ENCODE measurements at places on chromosomes 6 and 20.

DNA sequence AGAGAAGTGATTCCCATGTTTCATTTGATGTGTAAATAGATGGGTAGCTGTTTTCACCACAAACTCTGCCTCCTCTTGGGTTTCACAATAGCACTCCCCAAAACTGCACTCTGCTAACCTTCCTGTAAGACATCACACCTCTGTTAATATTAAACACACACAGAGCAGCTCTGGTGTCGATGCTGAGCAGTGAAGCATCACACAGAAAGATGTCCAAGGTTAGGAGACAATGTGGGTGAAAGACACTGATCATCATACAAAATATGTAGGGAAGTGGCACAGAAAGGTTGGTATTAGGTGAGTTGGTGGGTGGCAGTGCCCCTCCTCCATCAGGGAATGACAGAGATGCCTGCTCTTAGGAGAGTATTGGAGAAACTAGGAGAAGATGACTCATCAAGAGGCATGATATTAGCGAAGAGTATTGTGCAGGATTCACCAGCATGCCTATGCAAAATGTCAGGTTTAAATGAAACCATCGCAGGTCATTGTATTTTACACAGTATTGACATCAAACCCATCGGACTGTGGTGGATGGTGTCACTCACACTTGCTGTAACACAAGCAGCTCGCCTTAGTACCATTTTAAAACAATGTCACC lies 199.7 kb downstream of the TBXT start:
- DNase-seq: no peak

DNA sequence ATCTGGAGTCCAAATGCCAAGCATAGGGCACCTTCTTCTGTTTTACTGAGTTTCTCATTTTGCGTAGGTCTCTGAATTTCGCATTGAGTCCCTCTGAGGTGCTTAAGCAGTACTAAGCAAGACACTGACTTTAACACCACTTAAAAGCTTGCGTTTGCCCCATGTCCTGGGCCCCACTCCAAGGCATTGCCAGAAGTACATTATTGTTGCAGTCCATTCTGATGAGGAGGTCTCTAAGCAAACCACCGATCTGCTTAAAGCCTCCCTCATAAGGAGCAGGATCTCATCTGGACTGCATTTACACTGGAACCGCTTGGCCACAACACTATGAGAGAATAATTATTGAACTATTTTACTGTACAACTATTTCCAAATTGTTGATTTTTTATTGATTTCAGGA lies 16.3 kb downstream of the BMP2 start:
- no peak for DNase-seq

- DNase-seq: no peak
Measured at GRCh38 chr6:143258945-143259344, 191.6 kb downstream of the ADAT2 start.

- DNase-seq: no peak
Measured at GRCh38 chr20:3334156-3334943, 73.1 kb downstream of the DNAAF9 start.

DNA sequence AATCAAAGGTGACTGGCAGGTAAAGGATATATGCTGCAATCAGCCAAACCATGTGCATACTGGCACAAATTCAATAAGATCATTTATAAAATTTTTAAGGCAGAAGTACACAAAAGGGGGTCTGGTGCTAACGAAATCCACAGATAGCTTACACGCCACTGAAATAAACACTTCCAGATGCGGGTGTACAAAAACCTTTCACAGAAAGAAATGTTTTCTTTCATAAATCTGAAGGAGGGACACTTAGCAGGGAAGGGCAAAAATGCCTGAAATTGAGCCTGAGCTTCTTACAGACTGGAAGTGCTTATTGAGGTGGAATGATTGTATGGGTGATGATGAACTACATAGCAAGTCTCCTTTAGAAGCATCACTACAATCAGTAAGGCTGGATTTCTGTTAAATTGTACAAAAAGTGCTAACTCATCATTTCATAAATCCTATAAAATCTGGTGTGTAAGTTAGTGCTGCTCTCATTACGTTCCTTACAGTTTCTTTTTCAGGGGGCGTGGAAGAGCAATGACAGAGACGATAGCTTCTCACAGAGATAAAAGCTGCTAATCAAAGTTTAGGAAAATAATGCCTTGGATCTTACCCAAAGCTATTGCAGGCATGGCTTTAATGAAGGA lies 409.3 kb upstream of the RUNX2 start:
- no peak for DNase-seq

DNA sequence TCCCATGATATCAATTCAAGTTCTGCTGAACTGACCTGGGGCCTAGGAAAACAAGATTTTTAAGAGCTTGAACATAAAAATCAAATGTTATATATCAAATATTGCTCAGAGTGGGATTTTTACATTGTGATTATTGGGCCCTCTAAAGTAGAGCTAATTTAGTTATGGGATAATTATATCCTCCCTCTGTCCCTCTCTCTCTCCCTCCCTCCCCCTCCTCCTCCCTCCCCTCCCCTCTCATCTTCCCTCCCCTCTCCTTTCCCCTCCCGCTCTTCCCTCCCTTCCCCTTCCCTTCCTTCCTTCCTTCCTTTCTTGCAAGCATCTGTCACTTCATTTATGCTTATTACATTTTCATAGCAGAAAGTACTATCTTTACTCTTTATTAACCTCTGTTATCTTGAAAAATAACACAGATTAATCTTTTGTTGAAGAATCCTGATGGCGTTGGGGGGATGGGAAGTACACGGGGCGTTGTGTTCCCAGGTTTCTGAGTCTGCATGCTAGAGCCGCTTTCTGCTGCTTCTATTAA lies 32.8 kb downstream of the KIF25 start:
- DNase-seq: no peak

- DNase-seq: no peak
Measured at GRCh38 chr20:62191781-62192559, 9.1 kb downstream of the MTG2 start.

DNA sequence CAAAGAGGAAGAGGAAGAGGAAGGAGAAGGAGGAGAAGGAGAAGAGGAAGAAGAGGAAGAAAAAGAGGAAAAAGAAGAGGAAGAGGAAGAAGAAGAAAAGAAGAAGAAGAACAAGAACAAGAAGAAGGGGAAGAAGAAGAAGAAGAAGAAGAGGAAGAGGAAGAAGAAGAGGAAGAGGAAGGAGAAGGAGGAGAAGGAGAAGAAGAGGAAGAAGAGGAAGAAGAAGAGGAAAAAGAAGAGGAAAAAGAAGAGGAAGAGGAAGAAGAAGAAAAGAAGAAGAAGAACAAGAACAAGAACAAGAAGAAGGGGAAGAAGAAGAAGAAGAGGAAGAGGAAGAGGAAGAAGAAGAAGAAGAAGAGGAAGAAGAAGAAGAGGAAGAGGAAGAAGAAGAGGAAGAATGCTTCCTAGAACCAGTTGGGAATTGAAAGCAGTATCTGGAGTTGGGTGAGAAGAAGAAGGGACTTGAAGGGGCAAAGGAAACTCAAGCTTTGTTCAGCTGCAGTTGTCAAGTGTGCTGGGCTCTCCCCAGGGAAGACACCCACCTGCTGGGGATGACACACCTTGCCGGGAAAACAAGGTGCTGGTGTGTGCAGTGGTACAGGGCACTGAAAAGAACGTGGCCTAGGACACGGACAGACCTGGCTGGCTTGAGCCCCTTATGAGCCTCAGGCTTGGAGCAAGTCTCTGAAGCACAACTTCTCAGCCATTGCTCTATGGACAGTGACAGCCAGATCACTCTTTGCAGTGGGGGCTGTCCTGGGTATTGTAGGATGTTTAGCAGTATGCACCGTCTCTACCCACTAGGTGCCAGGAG lies 30.1 kb upstream of the ARFGEF2 start:
- DNase-seq: no peak

GRCh38 chr6:160300076-160300695 lies 41.6 kb upstream of the SLC22A2 start:
- no peak for DNase-seq

GRCh38 chr6:166476634-166477215 lies 94.0 kb upstream of the MPC1 start:
- DNase-seq: no peak

DNA sequence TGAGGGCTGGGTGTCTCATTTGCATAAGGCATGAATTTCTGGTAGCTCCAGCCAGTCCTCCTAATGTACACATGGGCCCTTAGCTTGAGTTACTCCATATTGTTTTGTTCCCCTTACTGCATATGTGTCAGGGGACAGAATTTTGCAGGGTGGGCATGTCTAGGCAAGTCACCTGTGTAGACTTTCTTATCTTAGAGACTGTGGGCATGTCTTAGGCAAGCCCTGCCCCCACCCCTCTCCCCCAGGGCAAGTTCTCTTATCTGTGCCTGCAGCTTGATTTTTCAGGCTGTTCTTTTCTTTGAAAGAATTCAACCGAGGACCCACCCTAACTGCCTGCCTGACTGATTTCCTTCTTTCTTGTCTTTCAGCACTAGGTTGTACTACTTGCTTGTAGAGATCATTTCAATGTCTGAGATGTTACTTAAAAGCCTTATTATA lies 32.1 kb downstream of the NHLRC1 start:
- DNase-seq: no peak

DNA sequence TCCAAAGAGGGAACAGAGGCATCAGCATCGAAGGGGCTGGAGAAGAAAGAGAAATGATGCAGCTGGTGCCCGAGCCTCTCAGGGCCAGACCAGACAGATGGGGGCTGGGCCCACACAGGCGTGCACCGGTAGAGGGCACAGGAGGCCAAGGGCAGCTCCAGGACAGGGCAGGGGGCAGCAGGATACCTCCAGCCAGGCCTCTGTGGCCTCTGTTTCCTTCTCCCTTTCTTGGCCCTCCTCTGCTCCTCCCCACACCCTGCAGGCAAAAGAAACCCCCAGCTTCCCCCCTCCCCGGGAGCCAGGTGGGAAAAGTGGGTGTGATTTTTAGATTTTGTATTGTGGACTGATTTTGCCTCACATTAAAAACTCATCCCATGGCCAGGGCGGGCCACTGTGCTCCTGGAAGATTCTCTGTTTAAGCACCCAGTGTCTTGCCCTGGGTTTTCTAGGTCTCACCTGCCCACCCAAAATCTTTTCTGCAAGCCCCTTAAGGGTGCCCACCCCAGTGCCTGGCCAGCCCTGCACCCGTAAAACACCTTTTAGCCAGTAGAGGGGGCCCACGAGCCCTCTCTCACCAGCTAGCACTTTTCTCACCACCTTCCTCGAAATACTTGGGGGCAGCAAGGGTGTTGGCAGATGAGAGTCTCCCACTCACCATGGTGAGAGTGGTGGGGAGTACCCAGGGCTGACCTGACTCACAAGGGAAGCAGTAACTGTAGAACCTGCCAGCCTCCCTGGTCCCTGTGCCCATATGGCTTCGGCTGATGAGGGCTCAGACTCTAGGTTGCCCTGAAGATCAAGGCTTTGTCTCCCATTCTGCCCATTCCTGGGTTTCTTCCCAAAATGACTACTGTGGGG lies 35.7 kb upstream of the ID1 start:
- peak; percentile 57 for DNase-seq

DNA sequence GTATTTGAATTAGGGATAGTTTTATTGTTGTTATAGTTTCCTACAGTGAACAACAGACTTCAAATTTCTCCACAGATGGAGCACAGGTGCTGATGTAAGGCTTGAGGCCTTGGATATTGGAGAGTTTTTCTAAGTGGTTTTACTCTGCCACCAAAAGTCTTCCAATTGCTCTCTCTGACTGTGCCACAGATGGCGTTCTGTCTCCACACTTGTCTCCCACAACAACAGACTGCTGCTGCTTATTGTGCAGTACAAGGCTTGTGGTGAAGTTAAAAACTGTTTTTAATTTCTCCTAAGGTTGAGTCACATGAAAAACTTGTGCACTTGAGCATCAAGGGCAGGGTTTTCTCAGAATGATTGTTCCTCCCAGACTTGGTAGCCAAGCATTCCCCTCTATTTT lies 460.9 kb upstream of the KHDRBS2 start:
- DNase-seq: no peak

- DNase-seq: no peak
Measured at GRCh38 chr6:43833223-43833995, 63.4 kb downstream of the VEGFA start.

GRCh38 chr20:50798650-50799049 lies 3.8 kb downstream of the BCAS4 start:
- DNase-seq: no peak

- DNase-seq: no peak
Measured at GRCh38 chr6:146301764-146302163, 241.9 kb upstream of the RAB32 start.

DNA sequence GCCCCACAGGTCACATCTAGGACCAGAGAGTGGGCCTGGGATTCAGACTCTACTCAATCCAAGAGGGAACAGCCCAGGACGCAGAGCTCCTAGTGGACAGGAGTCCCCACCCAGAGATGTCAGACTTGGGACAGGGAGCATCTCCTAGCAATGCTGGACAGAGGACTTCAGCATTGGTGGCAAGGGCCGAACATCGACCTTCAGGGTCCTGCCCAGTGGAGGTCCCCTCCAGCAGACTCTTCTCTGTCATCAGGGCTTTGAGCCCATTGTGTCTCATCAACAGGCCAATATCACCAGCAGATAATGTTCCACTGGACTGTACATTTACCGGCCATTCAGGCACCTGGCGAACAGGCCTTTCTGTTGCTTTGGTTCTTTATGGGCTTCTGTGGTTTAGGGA lies 159.8 kb upstream of the SNX9 start:
- no peak for DNase-seq

DNA sequence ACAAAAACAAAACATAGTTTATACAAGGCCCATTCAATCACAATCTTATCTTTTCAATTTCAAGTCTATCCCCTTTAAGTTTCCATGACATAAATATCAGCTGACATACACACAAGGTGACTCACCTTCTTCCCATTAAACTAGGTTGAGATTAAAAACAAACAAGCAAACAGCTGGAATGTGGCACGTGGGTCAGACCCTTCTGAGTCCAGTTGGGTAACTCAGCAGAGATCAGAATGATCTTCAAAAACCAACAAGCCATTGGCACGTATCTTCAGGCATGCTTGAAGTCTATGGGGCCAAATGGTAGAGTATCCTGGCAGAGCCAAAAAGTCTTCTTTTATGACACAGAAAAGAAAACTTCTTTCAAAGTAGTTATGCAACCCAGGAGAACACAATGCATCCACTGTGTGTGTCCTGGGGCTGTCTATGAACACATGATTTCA lies 603.5 kb upstream of the CITED2 start:
- DNase-seq: no peak

GRCh38 chr20:13857304-13857703 lies 72.5 kb downstream of the NDUFAF5 start:
- no peak for DNase-seq

DNA sequence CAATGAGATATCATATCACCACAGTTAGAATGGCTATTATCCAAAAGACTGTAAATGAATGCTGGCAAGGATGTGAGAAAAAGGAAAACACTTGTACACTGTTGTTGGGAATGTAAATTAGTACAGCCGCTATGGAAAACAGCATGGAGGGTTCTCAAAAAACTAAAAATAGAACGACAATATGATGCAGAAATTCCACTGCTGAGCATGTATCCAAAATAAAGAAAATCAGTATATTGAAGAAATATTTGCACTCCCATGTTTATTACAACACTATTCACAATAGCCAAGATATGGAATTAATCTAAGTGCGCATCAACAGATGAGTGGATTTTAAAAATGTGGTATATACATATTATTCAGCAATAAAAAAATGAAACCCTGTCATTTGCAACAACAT lies 898.9 kb upstream of the MAN1A1 start:
- DNase-seq: no peak

GRCh38 chr6:3339811-3340210 lies 81.1 kb downstream of the PSMG4 start:
- no peak for DNase-seq

- no peak for DNase-seq
Measured at GRCh38 chr6:36858407-36858981, 16.1 kb downstream of the PPIL1 start.
